ENCODE measurements at places on chromosomes 11 and 22.
A peak's percentile ranks its signal among the peaks of the same experiment; 100 is the strongest.

DNA sequence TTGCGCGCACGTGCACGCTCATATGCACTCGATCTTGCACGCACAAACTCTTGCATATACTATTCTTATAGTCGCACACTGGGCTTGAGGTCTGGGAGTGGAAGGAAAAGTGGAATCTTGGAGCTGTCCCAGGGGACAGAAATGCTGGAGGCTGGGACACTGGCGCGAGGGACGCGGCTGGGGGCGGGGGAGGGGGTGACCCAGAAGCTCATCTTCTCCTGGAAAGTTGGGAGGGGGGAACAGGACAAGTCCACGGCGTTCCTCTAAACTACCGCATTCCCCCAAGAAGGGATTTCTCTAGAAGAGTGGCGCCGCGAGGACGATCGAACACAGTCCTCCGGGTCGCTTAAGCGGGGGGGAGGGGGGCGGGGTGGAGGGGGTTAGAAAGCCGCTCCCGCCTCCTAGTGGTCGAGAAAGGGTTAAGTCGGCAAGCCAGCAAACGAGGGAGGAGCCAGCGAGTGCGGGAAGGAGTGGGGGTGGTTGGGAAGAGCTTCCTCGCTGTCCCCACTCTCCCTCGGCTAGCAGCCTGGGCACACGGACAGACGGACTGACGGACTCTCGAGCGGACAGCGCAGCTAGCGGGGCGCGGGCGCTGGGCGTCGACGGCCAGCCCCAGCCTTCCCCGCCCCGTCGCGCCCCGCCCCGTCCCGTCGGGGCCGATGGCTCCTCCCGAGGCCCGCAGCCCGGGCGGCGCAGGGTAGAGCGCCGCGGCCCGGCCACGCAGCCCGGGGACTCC is at the start of gene RTN4RL2:
RTN4RL2 (plus strand) TSS at position 507 of the 736 bp plus-strand sequence. CDS start 338 bp downstream, outside the sequence.
- no peak for DNase-seq

GRCh38 chr22:42001706-42002105 is 3.1 kb downstream of the WBP2NL start:
- DNase-seq, result no peak

- no peak for DNase-seq
Observed at GRCh38 chr11:115280775-115281174, 223.4 kb downstream of the CADM1 start.

DNA sequence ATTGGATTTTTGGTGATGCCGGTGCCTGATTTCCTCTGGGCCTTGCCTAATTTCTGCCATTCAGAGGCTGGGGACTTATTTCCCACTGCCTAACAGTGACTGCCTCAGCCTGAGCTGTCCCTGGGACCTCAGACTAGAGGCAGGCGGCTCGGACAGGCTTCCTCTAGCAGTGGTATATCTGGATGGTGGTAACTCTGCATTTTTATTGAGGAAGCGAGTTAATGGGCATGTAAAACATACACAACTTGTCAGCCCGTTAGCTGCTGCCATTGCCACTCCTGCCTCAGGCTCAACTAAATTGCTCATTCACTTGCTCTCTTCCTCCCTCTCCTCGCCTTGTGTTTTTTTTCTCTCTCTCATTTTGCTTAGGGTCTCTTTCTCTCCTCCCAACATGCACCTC is 561.6 kb downstream of the BUD13 start:
- DNase-seq, result no peak

DNA sequence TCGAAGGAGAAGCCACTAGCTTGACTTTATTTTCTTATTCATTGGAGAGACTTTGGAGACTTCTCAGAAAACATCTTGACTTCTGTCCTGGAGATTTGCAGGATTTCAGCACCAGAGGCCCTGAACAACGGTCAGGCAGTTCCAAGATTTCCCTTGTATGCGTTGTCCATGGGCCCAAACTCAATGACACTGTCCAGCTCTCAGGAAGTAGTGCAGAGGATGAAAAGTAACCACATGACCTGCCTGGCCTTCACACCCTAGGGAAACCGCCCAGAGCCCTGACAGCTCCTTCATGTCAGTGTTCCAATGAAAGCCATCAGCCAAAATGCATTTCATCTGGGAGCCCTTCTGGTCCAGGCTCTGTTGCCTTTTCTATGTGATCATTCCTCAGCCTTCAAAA is 214.1 kb downstream of the BLID start:
- DNase-seq, result no peak

DNA sequence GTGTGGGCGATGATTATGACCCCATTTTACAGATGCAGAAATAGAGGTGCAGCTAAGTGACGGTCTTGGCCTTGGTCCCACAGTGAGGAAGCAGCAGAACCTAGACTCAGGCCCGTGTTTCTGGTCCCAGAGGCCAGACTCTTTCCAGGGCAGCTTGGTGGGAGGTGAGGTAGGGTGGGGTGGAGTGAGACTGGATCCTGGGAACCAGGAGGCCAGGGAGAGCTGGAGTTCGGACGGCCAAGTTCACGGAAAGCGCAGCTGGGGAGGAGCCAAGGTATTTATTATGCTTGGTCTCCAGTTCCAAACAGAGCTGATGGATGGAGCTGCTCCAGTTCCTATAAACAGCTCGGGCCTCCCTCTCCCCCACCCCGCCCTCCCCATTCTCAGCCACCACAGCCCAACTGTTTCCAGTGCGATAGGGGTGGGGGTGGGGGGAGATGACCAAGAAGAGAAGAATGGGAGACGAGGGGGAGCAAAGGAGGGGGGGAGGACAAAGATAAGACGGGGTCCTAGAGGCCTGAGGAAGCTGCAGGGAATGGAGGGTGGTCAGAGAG is 16.2 kb downstream of the LRRC32 start:
- no peak for DNase-seq

- DNase-seq, result no peak
Observed at GRCh38 chr11:81942646-81943045, 791.0 kb downstream of the FAM181B start.

DNA sequence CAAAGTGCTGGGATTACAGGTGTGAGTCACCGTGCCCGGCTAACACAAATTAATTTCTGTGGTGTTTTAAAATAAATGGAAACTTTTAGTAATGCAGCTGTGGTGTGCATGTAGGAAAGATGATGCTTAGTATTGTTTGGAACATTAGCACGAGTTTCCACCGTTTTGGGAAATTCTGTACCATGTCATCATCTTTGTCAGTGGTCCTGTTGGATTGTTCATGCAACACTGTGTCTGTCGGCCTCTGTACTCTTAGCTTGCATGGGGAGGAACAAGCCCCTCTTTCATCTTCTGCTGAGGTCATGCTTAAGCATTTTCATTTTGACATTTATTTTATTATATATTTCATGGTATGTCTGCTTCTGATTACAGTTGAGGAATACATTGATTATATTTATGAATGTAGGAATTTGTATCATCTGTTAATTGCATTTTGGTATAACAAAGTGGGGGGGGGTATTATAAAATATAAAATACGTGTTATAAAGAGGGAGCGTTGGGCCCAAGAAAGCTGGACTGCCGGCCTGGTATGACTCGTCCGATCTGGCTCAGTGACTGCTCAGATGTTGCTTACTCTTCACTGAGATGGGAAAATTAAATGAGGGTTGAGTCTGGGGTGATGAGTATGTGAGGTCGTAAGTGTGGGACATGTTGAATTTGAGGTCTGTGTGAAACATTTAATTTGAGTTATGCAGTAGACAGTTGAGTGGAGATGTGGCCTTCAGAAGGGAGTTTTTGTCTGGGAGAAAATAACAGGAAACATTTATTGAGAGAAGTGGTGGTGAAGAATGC is 28.7 kb downstream of the CECR2 start:
- no peak for DNase-seq

DNA sequence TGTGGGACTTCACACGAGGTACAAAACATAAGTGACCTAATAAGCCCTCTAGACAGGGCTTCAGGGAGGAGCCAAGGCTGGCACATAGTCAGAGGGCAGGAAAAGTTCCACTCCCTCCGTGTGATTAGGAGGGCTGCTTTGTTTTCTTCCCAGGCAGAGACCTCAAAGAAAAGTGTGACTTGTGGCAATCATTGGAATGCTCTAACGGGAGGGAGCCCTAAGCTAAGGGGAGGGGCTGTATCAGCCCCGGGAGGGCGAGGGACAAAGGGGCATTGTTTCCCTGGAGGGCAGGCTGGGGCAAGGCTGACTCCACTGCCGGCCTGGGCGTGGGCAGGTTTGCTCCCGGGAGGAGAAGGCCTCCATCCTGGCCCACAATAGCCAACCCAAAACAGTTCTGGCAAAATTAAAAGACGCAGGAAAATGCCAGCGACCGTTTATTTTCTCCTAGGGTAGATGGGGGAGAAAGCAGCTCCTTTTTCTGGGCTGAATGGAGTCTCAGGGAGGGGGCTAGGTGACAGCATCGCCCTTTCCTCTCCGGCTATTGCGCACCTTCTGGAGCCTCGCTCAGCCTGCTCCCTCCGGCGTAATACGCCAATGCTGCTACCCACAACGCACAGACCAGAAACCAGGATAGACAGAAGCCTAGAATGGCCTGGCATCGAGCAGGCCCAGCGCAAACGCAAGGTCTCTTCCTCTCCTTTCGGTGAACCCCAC is 60.2 kb downstream of the ENDOD1 start:
- DNase-seq, result no peak

GRCh38 chr22:38137876-38138687 is 27.6 kb upstream of the BAIAP2L2 start:
- DNase-seq, result no peak

DNA sequence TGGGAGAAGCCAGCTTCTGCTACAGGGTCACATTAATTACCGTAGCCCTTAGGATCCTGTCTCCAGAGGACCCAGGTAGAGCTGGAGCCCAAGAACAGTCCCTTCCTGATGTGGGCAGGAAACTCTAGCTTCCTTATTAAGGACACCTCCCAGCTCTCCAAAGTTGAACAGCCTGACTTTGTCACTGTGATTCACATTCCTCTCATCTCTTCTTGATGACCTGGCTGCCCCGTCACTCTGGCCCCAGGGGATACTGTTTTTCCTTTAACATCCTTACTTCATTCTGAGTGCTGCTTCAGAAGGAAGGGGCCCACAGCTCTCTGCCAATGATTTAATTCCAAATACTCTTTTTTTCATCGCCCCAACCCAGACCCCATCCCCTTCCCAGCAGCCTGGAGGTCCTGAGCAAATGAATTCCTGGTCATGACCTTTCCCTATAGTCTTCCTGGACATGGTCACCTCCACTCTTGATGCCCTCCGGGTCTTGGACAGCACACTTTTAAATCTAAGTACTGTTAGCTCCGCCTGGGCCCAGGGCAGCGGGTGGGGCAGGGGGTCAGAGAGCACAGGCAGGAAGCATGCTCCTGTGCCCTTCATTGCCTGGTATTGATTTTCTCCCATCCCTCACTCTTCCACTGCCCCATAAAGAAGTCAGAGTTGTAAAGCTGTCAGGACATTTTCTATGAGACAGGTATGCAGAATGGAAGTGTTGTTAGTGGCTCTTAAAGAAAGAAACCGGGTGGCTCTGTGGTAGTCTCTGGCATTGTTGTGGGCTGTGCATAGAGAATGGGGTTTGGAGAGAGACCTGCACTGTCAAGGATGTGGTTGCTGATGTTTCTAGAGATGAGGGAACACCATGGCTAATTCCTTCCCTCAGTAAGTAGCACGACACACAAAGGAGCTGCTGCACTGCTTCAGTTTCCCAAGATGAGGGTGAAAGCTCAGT is 22.3 kb upstream of the SPON1 start:
- no peak for DNase-seq

- DNase-seq, result no peak
Observed at GRCh38 chr22:30044369-30044768, 35.9 kb upstream of the HORMAD2 start.

DNA sequence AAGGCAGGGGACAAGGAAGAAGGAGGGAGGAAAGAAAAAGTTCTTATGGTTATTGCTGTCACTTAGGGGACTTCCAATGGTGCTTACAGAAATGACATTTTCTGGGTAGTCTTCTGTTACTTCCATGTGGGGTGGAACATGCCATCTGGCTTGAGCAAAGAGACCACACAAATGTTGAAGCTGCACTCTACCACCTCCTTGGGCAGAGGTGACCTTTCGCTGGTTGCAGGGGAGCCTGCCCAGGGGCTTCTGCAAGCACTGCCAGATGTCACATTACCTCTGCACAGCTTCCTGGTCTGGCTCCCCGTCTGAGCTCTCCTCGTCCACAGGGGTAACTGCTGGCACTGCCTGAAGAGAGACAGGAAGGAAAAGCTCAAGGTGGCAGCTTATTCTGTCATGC is 32.6 kb upstream of the APOA1 start:
- DNase-seq, result no peak

- DNase-seq, result no peak
Observed at GRCh38 chr22:45223304-45224117, 17.2 kb downstream of the KIAA0930 start.

GRCh38 chr11:68541991-68542390 is 81.4 kb downstream of the PPP6R3 start:
- DNase-seq, result no peak

DNA sequence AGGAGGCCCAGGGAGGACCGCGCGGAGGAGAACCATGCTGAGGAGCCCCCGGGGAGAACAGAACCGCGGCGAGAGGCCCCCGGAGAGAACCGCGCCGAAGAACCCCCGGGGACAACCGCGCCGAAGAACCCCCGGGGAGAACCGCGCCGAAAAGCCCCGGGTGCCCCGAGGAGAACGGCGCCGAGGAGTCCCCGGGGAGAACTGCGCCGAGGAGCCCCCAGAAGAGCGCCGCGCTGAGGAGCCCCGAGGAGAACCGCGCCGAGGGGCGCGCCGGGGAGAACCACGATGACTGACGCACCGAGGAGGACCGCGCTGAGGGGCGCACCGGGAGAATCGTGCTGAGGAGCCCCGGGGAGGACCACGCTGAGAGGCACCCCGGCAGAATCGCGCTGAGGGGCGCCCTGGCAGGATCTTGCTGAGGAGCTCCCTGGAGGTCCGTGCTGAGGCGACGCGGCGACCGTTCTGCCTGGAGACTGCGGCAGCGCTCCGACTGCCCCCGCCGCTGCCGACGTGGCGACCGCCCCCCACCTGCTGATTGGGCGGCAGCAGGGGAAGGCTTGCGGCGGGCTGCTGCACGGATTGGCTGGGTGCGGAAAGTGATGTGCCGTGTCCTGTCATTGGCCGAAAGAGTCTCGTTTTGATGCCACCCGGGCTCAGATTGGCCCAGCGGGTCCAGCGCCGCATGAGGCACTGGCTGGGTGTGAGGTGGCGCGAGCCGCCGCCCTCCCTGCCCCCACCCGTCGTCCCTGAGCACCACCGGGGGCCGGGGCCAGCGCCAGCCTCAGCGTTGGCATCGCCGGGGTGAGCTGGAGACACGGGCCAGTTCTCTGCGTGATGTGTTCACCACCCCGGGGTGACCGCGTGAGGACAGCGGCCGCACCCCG is at the start of gene KCNQ1OT1:
KCNQ1OT1 (minus strand) TSS at position 464 of the 884 bp plus-strand sequence.
- DNase-seq, result peak; percentile 64

GRCh38 chr11:108398439-108398838 is 68.9 kb downstream of the C11orf65 start:
- DNase-seq, result no peak

GRCh38 chr11:122895563-122895962 is 13.0 kb downstream of the JHY start:
- DNase-seq, result no peak

- no peak for DNase-seq
Observed at GRCh38 chr11:67347964-67348749, 5.2 kb downstream of the POLD4 start.

DNA sequence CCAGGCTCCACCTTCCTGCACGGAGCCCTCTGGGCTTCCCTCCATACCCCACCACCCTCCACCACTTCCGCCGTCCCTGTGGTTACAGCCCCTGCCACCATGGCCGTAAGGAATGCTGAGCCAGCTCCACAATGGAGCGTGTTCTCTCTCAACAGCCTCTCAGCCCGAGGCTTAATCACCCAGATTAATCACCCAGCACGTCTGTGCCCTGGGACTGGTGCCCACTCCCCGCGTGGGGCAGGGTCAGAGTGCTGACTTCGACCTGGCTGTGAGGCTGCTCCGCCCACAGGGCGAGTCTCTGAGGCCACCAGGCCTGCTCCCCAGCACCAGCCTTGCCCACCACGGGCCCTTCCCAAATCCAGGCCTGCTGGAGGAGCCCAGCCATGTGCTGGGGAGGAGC is 4.0 kb upstream of the TH start:
- no peak for DNase-seq
